ENCODE measurements at places on chromosomes 6 and 20.
A peak's percentile ranks its signal among the peaks of the same experiment; 100 is the strongest.

GRCh38 chr20:10216146-10216791, 2.4 kb upstream of the SNAP25 start:
- DNase-seq, result peak; percentile 8

DNA sequence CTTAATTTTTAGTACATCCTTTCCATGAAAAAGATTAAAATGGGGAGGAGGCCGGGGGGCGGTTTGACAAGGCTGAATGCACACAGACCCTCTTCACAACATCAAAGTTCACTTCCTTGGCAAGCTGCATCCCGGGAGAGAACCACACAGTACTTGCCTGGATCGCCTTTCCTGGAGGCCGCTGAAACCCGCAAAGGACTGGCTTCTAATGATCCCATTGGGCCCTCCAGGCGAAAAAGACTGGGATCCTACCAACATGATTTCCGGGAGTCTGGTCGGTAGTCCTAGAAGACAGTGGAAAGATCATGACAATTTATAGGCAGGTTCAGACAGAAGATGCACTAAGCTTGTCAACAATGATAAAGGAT, 60.2 kb downstream of the RIPOR2 start:
- no peak for DNase-seq

DNA sequence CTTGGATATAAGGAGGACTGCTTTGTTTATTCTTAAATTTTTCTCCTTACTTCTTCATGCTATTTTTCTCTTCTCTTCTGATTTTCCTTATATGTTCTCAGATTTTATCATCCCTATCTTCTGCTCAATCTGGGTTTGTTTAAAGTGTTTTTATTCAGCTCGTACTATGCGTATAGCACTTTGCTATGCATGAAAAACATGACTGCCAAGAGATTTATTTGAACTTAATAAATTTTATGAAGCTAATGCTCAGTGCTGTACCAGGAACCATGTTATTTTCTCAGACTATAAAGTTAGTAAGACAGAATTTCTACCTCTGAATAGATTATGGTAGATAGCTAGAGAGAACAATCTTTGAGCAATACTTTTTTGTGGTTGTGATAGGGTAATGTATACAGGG, 305.9 kb downstream of the LAMA2 start:
- no peak for DNase-seq

DNA sequence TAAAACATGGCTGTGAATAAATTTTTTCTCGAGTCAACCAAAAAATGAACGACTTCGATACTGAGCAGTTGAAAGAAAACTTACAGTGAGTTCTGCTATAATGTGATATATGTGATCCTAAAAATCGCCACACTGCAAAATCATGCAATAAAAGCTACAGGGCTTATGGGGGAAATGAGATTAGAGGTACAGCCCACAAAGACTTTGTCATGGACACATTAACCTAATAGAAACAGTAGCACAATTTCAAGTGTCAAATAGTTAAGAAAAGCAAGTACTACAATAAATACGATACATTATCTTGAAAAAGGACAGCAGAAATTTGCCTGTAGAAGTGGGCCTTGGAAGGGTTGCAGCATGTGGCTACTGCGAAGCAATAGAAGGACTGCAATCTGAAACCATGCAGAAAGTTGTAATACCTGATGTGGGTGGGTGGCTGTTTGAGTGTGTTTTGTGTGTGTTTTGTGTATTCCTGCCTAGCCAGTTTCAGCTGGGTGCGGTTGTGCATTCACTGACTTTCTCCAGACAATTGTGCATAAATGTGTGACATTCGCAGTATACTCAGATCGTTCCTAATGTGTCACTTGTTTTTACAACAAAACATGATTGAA, 79.1 kb downstream of the RPP40 start:
- DNase-seq, result peak; percentile 18

- DNase-seq, result no peak
These were observed 21.7 kb downstream of the BMP7 start for GRCh38 chr20:57244627-57245214.

DNA sequence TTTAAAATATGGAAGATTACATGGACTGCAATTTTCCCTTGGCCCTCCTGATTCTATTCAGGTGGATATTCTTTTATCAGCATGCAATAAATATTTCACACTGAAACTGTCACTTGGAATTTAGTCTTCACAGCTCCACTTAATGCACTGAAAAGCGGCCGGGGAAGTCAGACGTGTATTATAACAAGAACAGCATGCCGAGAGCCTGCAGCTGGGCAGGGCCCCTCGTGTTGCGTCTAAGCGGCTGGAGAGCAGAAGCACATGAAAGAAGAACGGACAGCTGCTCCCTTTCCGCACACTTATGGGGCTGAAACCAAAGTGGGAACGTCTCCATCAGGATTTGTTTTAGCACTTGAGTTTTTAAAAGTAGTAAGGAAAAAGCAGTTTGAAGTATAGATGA, 57.2 kb downstream of the LYRM4 start:
- DNase-seq, result no peak

DNA sequence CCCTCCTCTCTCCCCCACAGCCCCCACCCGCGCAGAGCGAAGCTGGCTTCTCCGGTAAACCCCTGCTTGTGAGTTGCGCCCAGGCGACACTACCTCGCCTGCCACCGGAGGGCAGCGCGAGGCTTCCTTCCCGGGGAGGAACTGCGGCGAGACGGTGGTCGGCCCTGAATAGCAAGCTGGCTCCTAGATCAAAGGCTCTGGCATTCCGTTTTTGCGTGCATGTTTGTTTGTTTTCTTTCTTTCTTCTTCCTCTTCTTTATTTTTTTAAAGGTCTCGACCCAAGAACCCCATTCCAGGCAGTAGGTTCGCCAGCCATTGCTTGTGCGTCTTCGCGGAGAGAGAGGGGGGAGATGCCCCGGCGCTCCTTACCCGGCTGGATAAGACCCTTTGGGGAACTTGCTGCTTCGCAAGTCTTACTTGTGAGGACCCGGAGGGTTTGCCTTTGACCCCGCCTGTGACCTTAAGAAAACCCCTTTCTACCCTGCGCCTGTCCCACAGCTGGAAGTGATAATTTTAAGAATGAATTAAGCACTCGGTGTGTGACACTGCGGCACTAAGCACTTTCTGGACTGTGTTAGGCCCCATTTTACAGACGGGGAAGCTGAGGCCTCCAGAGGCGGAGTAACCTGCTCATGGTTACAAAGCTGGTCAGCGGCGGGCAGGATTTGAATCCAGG, 92.7 kb upstream of the SIRPA start:
- no peak for DNase-seq

DNA sequence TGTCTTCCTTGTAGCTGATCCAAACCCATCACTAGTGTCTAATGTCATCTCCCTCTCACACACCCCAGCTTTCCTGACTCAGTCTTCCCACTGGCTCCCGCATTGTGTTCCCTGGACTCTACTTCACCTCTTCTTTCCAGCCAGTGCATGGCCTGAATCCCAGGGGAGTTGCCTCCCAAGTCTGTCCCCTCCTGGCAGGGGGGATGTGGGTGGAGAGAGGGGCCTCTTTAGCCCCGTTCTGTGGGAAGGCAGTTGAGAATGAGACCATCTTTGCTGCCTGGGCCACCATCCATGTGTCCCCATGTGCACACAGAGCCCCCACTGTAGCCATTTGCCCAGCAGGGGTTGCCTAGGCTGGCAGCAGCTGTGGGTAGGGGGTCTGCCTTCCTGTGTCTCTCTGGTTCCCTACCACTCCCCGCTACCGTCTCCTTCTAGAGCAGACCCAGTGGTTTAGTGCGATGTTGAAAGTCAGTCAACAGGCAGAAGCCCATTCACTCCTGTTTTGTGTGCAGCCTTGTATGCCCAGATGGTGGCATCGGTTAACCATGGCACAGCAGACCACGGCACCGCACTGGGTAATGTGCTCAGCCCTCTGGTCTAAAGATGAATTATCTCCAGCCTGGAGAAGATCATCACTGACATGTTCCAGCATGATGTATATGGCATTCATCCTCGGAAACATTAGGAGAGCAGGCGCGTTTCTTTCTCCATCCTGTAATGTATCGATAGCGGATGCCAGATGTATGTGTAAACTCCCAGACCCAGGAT, 178.8 kb upstream of the SNX9 start:
- no peak for DNase-seq

DNA sequence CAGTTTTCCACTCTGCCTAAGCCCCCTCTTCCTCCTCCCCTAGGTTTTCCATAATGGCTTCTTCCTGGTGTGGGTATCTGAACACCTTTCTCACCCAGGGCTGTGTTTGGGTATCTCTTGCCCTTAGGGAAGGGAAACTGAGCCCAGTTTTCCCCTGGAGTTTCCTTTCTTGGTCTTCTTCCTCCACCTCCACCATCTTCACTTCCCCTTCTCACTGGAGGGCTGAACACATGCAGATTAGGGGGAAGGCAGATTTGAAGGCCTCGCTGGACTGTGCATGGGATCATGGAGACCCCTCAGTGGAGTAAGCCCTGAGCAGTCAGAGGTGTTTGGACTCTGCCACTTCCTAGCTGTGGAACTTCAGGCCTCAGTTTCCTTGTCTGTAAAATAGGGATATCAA, 27.8 kb downstream of the FOXP4 start:
- DNase-seq, result no peak

DNA sequence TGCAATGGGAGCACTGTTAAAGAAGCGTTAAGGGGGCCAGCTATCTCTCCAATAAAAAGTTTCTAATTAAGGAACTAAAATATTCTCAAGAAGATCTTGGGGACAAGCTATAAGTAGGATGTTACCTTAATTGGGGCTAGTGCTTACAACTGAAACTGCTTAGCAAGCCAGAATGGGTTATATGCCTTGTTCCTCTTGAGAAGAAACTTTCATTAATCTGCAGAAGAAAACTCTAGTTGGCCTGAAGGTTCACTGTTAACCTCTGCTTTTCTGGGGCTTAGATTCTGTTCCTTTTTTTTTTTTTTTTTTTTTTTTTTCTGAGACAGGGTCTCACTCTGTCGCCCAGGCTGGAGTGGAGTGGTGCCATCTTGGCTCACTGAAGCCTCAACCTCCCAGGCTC, 82.2 kb downstream of the BACH2 start:
- no peak for DNase-seq

DNA sequence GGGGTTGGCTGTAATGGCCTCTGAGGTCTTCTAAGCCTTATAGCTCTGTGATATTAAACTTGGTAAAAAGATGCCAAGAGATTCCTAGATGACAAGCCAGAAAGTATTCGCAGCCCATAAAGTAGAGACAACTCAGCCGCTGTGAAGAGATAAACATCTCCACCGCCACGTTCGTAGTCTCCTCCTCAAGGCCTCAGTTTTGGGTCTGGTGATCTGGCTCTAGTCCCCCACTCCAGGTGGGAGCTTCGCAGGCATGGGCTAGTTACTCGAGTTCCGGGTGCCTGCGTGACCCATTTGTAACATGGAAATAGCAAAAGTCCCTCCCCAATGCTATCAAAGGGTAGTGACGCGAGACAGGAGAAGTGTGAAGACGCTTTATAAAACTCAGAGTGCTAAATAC, 28.3 kb upstream of the AFDN start:
- DNase-seq, result no peak

GRCh38 chr6:108831104-108831503, 17.1 kb upstream of the ARMC2 start:
- DNase-seq, result no peak

DNA sequence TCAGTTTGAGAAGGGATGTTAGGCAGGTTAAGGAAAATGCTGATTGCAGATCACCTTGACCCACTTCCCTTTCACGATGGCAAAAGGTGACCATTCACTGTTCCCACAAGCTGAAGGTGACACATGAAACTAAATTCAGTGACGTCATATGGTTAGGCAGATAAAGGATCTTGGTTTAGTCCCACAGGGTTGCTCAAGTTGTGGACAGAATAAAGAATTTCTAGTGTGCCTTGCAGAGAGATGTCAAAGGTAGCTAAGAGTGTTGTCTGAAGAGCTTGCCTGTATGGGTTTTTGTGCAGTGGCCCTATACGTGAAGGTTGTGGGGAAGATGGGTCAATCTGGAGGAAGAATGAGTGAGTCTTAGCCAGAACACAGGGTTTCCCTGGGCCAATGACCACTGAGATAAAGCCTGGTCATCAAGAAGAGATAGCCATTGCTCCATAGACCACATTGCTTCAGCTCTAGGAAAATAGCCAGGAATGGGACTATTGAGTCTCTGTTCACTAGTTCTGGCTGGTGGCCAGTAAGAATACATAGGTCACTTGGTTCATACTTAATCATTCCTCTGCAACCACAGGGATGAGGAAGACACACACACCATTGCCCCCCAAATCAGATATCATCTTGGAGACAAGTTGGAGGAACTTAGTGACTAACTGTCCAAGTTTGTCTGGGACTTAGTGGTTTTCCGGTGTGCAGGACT, 148.5 kb upstream of the ATXN1 start:
- DNase-seq, result no peak

DNA sequence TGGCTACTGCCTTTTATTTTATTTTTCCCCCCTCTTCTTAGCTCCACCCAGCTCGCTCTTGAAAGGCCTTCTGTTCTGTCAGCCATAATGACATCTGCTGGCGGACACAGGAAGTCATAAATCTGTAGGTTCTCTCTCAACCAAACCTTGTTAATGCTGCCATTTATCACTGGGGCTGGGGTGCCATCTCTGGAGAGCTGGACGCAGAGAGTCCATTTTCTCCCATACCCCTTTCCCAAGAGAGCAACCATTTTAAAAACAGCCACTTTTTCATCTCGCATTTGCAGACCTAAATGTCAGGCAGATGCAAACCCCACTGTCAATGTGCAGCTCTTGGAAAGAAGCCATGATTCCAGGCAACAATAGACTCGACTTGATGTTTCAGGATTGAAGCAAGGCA, 13.0 kb upstream of the TSHZ2 start:
- DNase-seq, result peak; percentile 94

- no peak for DNase-seq
These were observed 25.7 kb upstream of the IRF4 start for GRCh38 chr6:365835-366234.

- peak; percentile 71 for DNase-seq
These were observed 62.8 kb upstream of the SCP2D1 start for GRCh38 chr20:18750735-18751134.

- DNase-seq, result no peak
These were observed 43.5 kb downstream of the PREX1 start for GRCh38 chr20:48784273-48784641.

- no peak for DNase-seq
These were observed 7.6 kb downstream of the GNAS-AS1 start for GRCh38 chr20:58843128-58843556.

GRCh38 chr6:88374553-88374952, 208.4 kb upstream of the CNR1 start:
- peak; percentile 40 for DNase-seq

DNA sequence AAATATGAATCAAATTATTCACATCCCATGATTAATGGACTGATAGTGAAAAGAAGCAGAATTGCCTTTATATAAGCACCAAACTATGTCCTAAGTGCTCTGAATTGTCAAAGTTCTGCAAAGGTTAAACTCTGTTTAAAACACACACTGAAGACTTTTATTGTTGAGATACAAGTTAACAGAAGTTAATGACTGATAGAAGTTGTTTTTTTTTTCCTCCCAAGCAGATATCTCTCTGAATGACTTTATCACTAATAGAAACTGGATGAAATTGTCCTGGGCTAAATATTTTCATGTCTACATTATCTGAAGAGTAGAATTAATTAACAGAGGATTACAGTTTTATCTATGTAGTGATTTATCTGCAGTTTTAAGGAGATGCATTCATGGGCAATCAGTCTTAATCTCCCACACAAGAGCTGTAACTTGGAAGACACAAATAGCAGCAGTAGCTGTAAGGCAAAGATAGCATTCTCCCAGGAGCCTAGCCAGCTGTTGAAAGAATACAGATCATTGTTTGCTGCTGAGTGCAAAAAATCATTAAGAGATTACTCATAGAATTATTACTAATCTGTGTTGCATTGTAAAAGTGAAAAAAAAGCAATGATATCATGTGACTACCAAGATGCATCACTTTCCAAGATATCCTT, 49.9 kb downstream of the BMP5 start:
- DNase-seq, result no peak

- no peak for DNase-seq
These were observed 117.3 kb downstream of the BCKDHB start for GRCh38 chr6:80223743-80224212.

Data from NCI-H2029 (cell line).